HCEC 1CT (cell line): ENCODE measurements at places on chromosomes 3 and 15.

- no peak for DNase-seq
Observed at GRCh38 chr3:156460206-156460611, 94.7 kb downstream of the SSR3 start.

- DNase-seq = peak; percentile 77
Observed at GRCh38 chr15:78457101-78457500, 19.1 kb downstream of the IREB2 start.

DNA sequence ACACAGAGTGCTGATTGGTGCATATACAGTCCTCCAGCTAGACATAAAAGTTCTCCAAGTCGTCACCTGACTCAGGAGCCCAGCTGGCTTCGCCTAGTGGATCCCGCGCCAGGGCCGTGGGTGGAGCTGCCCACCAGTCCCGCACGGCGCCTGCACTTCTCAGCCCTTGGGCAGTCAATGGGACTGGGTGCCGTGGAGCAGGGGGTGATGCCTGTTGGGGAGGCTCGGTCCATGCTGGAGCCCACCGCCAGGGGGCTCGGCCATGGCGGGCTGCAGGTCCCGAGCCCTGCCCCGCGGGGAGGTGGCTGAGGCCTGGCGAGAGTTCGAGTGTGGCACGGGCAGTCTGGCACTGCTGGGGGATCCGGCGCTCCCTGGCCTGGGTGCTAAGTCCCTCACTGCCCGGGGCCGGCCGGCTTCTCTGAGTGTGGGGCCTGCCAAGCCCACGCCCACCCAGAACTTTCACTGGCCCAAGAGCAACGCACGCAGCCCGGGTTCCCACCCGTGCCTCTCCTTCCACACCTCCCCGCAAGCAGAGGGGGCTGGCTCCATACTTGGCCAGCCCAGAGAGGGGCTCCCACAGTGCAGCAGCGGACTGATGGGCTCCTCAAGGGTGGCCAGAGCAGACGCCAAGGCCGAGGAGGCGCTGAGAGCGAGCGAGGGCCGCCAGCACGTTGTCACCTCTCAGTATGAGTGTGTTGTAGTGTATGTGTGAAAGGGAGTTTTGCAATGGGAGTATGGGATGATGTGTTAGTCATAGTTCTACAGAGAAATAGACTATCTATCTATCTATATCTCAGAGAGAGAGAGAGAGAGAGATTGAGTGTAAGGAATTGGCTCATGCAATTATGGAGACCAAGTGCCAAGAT lies 69.0 kb downstream of the UBE2E2 start:
- peak; percentile 47 for DNase-seq

GRCh38 chr3:45905755-45906154 lies 19.4 kb downstream of the CCR9 start:
- no peak for DNase-seq

DNA sequence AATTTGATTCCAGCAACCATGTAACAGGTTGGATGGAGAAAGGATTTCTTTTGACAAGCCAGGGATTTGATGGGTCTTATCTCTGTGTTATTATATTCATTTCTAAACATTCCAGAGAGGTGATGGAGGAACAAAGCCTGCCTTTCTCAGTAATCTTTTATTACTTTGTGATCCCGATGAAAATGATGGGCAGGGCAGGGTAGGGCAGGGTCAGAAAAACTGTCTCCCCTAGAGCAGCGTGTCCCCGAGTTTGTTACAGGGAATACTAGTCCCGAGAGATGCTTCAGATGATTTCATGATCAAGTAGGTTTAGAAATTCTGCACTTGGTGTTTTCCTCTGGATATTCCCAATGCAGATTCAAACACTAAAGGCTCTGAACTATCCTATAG lies 111.8 kb upstream of the RGMA start:
- DNase-seq = no peak

GRCh38 chr3:103712320-103713008 lies 1277.6 kb downstream of the ZPLD1 start:
- DNase-seq = peak; percentile 2

DNA sequence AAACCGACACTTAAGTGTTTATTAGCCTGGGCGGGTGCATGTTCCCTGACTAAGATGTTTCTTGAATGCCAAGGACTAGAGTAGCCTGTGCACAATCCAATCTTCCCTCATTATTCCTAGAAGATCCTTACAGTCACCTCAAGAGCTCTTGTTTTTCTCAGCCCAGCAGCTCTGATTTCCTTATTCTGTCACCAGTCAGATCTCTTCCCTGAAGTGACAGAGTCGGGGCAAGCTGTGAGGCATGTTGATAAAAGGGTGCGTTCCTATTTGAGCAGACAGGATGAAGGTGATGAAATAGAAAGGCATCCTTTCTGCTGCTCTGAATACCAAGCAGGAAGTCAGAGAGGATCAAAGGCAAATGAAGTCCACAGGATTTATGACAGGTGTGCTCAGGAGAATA lies 125.6 kb upstream of the MCTP2 start:
- no peak for DNase-seq

GRCh38 chr15:64209680-64210334 lies 47.0 kb upstream of the PPIB start:
- peak; percentile 51 for DNase-seq
